ENCODE measurements at places on chromosomes 5 and 9. TPM values are rescaled to one million over a fixed set of nuclear protein-coding genes. Genes with fewer than 3 reads are reported as not detected.

NUTM2F gene
- not detected for total RNA-seq

PDE8B gene
- total RNA-seq: 0.05 TPM

PTGER4 gene
- 54.1 TPM for total RNA-seq

DNA sequence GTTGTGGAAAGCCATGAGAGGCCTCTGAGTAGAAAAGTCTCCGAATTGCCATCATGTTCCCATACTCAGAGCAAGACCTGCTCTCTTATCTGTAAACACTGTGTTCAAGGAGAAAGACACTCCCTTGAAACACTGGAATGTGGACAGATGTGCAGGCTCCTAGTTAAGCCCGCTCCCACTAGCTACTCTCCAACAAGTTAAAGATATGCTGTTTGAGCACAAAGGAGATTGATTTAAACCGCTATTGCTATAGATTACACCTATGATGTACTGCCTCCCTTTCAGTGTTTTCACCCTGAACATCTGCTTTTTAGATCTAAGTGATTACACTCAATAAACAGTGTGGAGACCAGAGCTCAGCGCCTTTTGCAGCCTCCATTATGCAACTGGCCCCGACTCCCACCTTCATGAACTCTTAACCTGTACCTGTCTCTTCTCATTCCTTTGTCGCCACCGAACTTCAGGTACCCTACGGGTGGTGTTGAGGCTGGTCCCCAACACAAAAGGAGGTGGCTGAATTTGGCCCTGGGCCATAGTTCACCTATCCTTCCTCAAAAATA lies 47.5 kb downstream of the TMEM245 start:
- H3K27me3 ChIP-seq: no peaks in the 10 kb centered on the region
- no peak for DNase-seq
- H3K4me1 ChIP-seq: no peaks in the 10 kb centered on the region
- H3K36me3 ChIP-seq: peaks cover 26% of the 10 kb centered on the region
- H3K4me3 ChIP-seq: no peak overlapping the region
- no peak overlapping the region for H3K27ac ChIP-seq

- H3K4me3 ChIP-seq: no peak overlapping the region
- DNase-seq: no peak
- no peaks in the 10 kb centered on the region for H3K4me1 ChIP-seq
- no peaks in the 10 kb centered on the region for H3K27me3 ChIP-seq
- H3K27ac ChIP-seq: no peak overlapping the region
- H3K36me3 ChIP-seq: no peaks in the 10 kb centered on the region
Measured at GRCh38 chr9:18676525-18676924, 202.6 kb downstream of the ADAMTSL1 start.

PCDHB13 gene
- not detected for total RNA-seq

DNA sequence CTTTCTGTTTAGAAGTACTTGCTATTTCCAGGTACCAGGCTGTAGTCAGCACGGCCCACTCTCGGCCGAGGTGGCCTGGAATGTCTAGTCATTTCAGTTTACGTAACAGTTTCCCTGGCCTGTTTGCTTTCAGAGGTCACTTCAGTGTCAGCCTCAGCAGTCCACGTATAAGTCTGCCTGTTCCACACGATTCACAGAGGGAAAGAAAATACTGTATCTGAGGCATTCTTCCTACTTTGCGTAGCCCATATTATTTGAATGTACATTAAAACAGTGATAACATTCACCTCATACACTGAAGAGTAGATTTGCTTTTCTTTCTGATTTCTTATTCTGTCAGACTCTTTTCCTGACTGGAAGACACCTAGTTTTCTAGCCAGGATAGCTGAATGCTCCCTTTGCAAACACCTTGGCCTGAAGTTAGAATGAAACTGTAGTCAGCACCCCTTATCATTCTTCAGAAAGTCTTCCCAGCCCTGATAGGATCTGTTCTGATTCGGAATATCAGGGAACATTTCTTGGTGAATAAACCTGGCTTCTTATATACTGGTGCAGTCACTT lies 140.9 kb downstream of the AOPEP start:
- peaks cover 23% of the 10 kb centered on the region for H3K36me3 ChIP-seq
- no peak for DNase-seq
- H3K27ac ChIP-seq: no peak overlapping the region
- H3K4me3 ChIP-seq: no peak overlapping the region
- H3K4me1 ChIP-seq: peaks cover 47% of the 10 kb centered on the region

- no peak for DNase-seq
- H3K27me3 ChIP-seq: peaks cover 30% of the 10 kb centered on the region
- H3K4me1 ChIP-seq: no peaks in the 10 kb centered on the region
- no peak overlapping the region for H3K27ac ChIP-seq
Measured at GRCh38 chr9:137988051-137988450, 110.5 kb downstream of the CACNA1B start.

- no peaks in the 10 kb centered on the region for H3K27me3 ChIP-seq
- no peaks in the 10 kb centered on the region for H3K36me3 ChIP-seq
- no peak overlapping the region for H3K4me3 ChIP-seq
- H3K27ac ChIP-seq: no peak overlapping the region
Measured at GRCh38 chr5:129445379-129445778, 14.7 kb upstream of the ADAMTS19 start.

DNA sequence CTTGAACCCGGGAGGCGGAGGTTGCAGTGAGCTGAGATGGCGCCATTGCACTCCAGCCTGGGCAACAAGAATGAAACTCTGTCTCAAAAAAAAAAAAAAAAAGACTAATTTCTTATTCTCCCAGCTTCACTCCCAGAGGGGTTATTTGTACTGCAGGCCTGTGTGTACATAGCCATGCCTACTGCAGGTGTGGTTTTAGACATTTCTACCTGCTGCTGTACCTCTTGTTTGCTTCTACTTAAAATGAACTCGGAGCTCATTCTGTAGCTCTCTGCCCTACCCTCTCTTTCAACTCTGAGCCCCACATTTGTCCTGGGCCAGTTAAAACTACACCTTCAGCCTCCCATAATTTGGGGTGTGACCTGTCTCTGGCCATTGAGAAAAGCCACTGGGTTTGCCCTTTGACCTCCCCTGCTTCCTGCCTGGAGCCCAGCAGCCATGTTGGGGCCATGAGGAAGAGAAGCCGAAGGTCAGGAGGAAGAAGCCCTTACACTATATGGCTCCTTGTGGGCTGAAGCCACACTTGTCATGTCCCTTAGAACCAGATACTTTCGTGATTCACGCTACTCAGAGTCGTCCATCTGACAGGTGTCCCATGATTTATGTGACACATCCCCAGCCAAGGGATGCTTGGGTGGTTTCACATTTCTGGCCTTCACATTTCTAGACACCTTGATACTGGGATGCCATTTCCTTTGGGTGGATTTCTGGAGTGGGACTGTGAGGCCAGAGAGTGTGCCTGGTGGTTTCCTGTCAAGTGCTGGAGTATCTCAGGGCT lies 9.4 kb upstream of the CARD19 start:
- no peaks in the 10 kb centered on the region for H3K27me3 ChIP-seq
- peaks cover 52% of the 10 kb centered on the region for H3K4me1 ChIP-seq
- peaks cover 72% of the 10 kb centered on the region for H3K36me3 ChIP-seq
- no peak overlapping the region for H3K27ac ChIP-seq
- DNase-seq: no peak
- no peak overlapping the region for H3K4me3 ChIP-seq

GRCh38 chr5:143016777-143017516 lies 246.8 kb downstream of the ARHGAP26 start:
- DNase-seq: peak; percentile 55
- no peak overlapping the region for H3K27ac ChIP-seq

STRBP gene
- total RNA-seq: 22.6 TPM

ZNF454 gene
- total RNA-seq: not detected

- no peaks in the 10 kb centered on the region for H3K36me3 ChIP-seq
- peak within 1 kb of the TSS; percentile 65 for H3K4me3 ChIP-seq
- DNase-seq: no peak
- no peak within 1 kb of the TSS for H3K27ac ChIP-seq
Measured at GRCh38 chr5:69492391-69492922, at the start of gene OCLN. OCLN (plus strand) TSS chr5:69492790; CDS start chr5:69504245, 11,455 bp downstream.

DNA sequence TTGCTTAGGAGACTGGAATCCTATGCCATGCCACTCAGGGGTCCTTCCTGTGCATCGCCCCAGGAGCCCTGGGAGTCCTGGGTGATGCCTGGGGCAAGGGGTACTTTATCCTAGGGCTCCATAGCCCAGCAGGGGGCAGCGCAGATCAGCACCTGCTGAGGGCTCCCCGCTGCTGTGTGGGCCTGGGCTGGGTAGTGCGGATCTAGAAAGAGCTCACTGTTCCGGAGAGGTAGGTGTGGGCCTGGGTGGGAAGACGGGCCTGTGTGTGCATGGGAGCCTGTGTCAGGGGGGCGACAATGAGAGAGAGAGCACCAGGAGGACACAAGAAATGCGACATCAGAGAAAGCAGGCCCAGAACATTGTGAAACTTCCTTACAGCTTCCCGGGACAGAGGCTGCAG lies 11.4 kb upstream of the DAB2IP start:
- H3K4me3 ChIP-seq: no peak overlapping the region
- H3K27me3 ChIP-seq: peaks cover 2% of the 10 kb centered on the region
- H3K4me1 ChIP-seq: no peaks in the 10 kb centered on the region
- H3K36me3 ChIP-seq: no peaks in the 10 kb centered on the region
- no peak overlapping the region for H3K27ac ChIP-seq
- DNase-seq: peak; percentile 30

DNA sequence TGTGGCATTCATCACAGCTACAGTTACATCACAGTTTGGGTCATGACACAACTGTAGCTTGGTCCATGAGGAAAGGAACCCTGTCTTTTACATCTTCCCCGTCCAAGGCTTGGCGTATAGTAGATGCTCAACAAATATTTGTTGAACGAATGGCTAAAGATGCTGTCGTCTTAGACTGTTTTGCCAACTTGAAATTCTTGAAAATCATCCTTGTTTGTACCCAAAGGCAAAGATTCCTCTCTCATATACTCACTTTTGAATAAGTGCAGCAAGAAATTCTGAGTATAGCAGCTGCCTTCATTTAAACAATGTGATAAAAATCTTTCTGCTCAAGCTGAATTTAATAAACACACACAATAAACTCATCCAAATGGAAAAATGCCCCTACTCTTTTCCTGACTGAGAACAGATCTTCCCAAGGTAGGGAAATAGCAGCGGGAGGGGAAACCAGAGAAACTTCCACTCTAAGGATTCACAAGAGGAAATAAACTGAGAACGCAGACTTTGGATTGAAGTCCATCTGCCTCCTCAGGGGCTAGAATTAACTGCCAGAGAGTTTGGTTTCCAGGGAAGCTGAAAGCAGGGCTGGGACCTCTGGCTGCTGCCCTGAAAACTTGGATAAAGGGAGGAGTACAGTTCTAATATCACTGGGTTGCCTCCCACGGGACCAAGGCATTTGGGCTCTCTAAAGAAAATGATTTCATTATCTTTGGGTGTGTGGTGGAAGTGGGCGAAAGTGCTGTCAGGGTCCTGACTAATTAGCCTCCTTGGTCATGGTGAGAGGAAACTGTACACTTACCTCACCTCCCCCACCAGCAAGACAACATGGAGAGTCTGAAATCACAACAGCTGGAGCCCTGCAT lies 99.1 kb downstream of the DPYSL3 start:
- no peaks in the 10 kb centered on the region for H3K27me3 ChIP-seq
- no peak overlapping the region for H3K27ac ChIP-seq
- no peak for DNase-seq
- H3K36me3 ChIP-seq: no peaks in the 10 kb centered on the region
- no peak overlapping the region for H3K4me3 ChIP-seq
- H3K4me1 ChIP-seq: no peaks in the 10 kb centered on the region

DNA sequence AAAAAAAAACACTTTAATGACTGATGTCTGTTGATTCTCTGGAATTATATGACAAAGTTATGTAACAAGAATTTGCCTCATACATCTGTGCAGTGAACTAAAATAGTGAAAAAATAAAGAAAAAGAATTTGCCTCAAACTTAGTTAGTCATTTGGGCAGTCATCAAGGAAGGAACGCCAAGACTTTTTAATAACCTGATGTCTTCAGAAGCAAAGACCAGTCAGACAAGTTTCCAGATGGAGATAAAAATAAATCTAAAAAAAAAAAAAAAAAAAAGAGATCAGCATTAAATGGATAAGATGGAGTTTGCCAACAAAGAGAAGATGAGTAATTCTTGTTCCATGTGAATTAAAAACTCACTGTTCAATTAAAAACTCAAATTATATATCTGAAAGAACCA lies 52.3 kb upstream of the JMY start:
- no peaks in the 10 kb centered on the region for H3K4me1 ChIP-seq
- no peaks in the 10 kb centered on the region for H3K27me3 ChIP-seq
- H3K4me3 ChIP-seq: no peak overlapping the region
- no peaks in the 10 kb centered on the region for H3K36me3 ChIP-seq
- no peak for DNase-seq

GRCh38 chr5:39466846-39467245 lies 42.1 kb upstream of the DAB2 start:
- H3K27ac ChIP-seq: no peak overlapping the region
- no peaks in the 10 kb centered on the region for H3K36me3 ChIP-seq

ESM1 gene
- total RNA-seq: 0.76 TPM

DNA sequence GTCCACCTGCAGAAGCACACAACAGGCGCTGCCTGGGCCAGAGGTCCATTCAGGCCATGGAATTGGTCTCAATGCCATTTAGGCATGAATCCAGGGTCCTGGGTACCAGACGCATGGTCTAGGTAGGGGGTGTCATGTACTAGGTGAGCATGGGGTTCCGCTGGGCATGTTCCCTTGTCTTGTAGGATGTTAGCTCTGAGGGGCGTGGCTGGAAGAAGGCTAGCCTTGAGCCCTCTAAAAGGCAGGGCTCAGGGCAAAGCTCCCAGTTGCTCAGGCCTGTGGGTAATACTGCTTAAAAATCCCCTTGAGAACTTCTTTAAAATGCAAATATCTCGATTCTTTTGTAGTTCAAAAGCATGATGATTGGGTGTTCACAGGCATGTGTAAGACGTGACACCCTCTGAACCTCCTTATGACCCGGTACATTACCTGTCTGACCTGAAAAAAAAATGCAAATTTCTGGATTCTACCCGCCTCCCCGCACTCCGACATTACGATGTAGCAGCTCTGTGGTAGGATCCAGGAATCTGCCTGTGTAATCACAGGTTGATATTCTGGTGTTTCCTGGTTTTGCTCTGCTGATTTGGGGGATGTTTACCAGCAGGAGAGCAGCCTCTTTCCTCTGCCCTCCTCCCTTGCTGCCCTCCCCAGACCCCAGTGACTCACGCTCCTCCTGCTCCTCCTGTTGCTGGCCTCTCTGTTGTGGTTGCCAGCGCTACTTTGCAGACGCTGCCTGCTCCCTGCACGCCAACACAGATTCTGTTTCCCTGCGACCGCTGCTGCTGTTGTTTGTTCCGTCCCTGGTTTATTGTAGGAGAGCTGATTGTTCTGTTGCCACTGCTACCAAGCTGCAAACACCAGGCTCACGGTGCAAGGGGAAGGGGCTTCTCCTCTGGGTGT lies 5.7 kb downstream of the TMC1 start:
- DNase-seq: peak; percentile 78
- peak overlapping the region; percentile 68 for H3K4me3 ChIP-seq
- H3K36me3 ChIP-seq: peaks cover 4% of the 10 kb centered on the region

ZDHHC11 gene
- 5.8 TPM for total RNA-seq

DNA sequence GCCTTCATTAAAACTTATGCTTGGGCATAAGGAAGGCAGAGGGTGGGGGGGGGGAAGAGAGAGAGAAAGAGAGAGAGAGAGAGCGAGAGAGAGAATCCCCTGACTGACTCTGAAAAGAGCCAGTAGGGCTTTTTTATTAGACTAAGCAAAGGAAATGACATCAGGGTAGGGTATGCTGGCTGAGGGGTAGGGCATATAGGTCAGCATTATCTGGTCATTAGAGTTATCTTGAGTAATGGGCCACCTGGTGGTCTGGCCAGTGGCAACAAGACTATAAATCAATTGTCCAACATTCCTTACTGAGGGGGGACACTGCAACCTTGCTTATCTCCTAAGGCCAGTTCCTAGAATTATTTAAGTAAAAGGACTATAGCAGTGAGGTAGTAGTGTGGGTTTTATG lies 67.2 kb downstream of the TSSK1B start:
- no peak for DNase-seq
- H3K36me3 ChIP-seq: peaks cover 6% of the 10 kb centered on the region
- no peaks in the 10 kb centered on the region for H3K4me1 ChIP-seq
- H3K27me3 ChIP-seq: peaks cover 19% of the 10 kb centered on the region
